ENCODE measurements at places on chromosomes 4 and X.
A peak's percentile ranks its signal among the peaks of the same experiment; 100 is the strongest.

DNA sequence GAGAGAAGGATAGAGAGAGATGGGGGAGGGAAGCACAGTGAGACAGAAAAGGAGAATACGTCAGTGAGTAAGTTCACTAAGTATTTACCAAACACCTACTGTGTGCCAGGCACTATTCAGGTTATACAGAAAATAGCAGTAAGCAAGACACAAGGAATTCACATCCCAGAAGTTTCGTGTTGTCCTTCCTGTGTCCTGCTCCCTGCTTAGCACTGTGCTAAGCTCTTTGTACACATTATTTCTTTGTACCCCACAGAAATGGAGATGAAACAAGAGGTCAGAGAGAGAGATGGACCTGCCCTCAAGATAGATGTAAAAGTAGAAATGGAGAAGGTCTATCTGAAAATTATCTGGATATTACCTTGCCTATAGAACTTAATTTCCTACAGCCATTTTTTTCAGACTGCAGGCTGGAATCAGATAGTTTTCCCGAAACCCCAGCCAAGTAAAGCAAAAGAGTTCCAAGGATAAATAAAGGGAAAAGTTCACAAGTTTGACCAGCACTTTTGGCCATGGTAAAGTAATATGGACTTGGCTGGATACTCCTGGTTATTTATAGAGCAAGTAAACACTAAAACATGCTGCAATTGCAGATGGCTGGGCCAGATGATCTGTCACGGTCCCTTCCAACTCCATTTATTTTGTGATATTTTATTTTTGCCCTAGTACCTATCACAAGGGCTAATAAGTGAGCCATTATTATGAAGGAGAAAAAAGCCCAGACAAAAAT lies 353.7 kb upstream of the SLC7A11 start:
- no peak for DNase-seq

DNA sequence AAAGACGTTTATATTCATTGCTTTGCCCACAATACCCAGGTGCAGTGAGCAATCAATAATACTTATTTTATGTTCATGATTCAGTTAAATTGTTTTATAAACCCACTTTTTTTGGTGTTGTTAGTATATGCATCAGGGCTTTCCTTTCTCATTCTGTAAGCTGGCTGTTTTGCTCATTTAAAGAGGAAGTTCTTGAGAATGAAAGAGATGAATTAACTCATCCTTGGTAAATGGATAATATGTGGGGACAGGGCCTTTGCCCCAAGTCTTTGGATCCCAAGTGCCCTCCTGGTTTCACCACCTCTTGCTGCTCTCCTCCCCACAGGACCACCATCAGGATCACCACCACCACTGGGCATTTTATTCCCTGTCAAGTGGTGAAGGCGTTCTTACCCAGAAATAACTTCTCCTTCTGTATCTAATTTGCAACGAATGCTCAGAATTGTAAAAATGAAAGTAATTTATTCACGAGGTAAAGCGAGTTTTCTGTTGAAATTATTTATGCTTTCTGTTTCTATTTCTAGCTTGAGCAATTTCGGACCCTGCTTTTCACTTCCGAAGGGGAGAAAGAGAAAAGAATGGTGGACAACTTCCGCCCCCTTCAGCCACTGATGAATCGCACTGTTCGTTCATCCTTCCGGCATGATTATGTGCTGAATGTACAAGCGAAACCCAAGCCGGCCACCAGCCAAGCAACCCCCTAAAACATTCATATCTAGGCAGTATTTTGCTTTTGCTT lies 8.2 kb upstream of the ZRSR2 start:
- peak; percentile 37 for DNase-seq

DNA sequence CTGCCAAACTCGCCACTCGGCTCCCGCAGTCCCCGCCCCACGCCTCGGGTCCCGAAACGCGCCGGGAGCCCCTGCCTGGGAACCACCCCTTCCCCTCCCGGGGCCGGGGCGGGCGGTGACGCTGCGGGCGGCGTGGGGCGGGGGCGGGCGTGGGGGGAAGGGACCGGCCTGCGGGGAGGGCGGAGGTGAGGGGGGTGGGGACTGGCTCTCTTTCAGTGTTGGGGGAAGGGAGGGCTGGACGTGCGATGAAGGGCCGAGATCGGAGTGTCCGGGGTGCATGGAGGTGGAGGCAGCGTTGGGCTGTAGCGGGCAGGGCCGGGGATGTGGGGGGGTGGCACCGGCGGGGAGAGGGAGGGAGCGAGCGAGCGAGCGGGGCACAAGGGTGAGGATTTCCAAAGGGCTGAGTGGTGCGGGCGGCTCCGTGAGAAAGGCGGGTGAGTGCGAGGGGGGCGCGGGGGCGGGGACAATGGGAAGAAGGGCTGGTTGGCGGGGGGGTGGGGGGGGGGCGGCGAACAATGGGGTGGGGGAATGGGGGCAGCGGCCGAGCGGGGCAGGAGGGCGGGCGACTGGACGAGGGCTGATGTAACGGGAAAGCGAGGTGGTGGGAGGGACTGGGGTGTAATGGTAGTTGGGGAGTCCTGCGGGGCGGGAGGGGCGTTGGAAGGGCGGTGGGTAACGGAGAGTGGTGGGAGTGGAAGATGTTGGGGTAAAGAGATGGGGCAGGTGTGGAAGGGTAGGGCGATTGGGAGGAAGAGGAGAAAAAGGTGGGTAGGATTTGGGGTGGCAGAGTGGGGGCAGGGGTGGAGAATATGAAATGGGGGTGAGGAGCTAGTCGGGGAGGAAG lies 578 bp downstream of the DCUN1D4 start:
- DNase-seq, result peak; percentile 36

DNA sequence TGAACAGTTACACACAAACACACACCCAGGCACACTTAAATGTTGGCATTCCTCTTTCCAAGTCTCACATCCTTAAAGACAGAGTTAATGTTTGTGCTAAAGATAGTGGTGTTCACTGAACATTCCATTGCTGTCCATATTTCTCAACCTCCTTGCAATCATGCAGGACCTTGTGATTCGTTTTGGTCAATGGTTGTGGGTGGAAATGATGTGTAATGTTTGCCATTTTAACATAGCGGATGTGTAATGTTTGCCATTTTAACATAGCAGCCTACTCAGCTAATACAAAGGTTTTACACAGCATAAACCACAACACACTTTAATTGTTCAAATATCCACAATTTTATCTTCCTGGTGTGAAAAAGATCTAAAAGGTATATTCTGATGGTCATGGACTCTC lies 93.9 kb downstream of the CEP44 start:
- no peak for DNase-seq

- no peak for DNase-seq
Measured at GRCh38 chr4:23484689-23485088, 405.2 kb downstream of the PPARGC1A start.

- no peak for DNase-seq
Measured at GRCh38 chr4:27917381-27917780, 1056.7 kb downstream of the STIM2 start.

- DNase-seq, result no peak
Measured at GRCh38 chr4:151359576-151359975, 34.2 kb upstream of the SH3D19 start.

GRCh38 chr4:17957688-17958087 lies 63.9 kb downstream of the LCORL start:
- DNase-seq, result no peak

- no peak for DNase-seq
Measured at GRCh38 chr4:168566726-168567125, 69.9 kb downstream of the PALLD start.

DNA sequence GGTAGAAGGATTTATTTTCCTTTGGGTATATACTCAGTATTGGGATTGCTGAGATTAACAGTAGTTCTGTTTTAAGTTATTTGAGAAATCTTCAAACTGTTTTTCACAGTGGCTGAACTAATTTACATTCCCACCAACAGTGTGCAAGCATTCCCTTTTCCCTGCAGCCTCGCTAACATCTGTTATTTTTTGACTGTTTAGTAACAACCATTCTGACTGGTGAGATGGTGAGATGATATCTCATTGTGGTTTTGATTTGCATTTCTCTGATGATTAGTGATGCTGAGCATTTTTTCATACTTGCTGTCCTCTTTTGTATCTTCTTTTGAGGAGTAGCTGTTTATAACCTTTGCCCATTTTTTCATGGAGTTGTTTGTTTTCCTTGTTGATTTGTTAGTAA lies 457.8 kb downstream of the TRAM1L1 start:
- DNase-seq, result no peak

DNA sequence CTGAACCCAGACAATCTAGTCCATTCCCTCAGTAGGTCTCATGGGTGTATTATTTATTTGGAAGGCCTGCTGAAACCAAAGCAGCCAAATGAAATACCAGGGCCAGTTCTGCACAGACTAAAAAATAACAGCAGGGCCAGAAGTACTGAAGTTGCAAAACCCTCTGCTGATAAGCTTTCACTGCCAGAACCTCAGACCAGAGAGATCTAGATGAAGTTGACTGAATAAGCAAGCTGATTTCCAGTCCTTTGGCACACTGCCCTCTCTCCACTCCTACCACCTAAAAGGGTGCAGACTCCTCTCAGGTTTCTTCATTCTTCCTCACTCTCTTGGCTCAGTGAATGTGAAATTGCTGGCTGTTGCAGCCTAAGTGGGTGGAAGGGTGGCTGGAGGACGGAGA lies 276.7 kb upstream of the KLF3 start:
- peak; percentile 22 for DNase-seq

- DNase-seq, result no peak
Measured at GRCh38 chr4:108901291-108901690, 138.4 kb upstream of the ETNPPL start.

DNA sequence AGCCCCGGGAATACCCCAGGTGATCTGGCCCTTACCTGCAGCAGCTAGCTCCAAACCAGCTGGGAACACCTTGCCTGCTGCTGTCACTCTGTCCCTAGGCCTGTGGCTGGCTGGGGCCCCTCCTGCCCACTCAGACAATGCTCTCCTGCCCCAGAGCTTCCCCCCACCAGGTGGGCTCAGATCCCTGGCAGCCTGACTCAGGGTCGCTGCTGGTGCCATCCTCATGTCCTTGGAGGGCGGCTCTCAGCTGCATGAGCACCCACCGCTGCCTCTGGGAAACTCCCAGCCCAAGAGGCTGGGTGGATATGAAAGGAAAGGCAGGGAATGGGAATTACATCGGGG lies 15.8 kb downstream of the C4orf50 start:
- no peak for DNase-seq

GRCh38 chr4:87078987-87079486 lies 141.4 kb downstream of the KLHL8 start:
- no peak for DNase-seq

DNA sequence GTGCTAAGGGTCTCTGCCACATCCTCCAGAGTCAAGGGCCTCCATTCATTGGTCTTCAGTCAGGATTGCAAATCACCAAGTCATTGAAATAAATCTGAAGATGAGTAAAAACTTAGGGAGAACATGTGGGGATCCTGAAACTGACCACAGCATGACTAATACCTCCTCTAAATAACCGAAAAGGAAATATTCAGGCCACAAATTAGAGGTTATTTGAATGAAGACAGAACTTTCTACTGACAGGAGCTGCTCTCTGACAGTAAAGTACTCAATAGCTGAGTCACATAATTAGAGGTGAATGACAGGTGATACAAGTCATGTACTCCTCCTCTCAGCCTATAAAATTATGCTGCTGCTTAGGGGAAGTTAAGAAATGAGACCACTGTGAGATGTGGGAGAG lies 240.2 kb upstream of the F9 start:
- DNase-seq, result no peak

DNA sequence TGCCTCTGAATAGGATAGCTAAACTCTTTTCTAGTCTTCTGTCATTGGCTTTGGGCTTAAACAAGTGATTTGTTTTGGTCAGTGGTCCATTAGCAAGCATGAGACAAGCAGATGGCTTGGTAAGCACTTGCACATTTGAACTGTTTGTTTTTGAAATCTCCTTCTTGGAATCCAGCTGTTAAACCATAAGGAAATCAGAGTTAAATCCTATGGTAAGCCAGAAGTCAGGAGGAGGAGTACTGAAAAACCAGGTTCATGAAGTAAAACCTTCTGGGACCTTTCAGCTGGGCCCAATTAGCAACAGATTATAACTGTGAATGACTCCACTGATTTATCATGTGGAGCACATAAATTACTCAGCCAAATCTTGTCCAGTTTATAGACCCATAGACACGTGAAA lies 1042.5 kb upstream of the PABPC4L start:
- DNase-seq, result no peak

DNA sequence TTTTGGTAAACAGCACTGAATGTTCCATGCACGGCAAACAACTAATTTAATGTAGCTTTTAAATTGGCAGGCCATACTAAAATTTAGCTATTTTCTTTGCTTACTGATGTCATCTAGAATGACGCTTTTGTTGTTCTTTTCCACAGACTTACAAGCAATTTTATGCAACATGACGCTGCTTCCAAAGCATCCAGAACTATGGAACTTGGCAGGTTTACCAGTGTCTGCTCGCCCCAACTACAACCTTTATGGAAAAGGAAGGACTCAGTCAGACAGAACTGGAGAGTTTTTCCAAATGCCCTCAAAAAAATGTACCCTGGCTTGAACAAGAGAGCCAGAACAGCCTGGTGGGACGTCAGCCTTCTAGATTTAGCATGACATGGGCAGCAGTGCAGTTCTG lies 58.7 kb downstream of the ANOS1 start:
- DNase-seq, result no peak

- no peak for DNase-seq
Measured at GRCh38 chrX:155956649-155957048, 40.8 kb upstream of the IL9R start.

DNA sequence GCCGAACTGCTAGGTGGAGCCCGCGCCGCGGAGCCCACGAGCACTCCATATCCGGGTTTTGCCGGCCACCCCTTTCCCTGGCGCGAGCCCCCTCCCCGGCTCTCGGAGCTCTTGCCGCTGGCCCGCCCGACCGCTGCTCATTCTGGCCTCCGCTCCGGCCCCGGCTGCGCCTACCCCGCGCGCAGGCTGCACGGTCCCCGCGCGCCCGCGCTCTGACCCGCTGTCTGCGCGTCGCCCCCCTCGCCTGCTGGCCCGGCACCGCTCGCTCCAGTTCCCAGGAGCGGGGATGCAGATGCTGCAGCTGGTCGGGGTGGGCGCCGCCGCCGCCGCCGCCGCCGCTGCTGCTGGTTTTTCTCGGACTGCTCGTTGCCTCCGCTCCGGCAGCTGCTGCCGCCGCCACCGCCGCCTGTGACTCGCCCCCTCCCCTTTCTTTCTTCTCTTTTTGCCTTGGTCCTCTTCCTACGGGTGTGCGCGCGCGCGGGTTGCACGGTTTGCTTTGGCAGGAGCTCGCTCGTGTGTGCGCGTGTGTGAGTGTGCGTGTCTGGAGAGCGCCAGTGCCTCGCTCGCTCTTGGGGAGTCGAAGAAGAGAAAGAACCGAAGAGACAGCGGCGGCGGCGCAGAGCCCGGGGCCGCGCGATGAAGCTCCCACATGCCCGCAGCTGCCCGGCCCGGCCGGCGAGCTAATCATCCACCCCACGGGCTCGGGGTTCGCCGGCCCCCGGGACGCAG lies at the start of gene ADGRL3:
TSS of gene ADGRL3 (plus strand) at position 140 of the 729 bp plus-strand sequence.
- no peak for DNase-seq

DNA sequence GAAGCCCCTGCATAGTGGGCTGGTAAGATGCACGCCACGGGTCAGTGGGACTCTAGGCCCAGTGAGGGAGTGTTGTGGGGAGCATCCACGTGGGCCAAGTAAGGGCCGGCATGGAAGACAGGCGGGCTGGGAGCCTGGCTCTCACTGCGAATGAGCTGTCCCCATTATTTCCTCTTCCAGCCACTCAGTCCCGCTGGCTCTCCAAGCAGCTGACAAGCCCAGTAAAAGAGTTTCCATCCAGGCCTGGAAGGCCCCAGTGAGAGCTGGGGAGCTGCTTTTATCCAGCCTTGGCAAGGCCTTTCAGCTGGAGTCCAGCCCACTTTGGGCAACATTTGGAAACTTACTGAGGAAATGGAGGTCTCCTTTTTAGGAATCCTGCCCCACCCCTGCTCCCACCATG lies 24.9 kb downstream of the APLN start:
- DNase-seq, result no peak

All from RPMI8226 (cell line).